8988T (cell line): ENCODE measurements at places on chromosomes 16 and 17.

DNA sequence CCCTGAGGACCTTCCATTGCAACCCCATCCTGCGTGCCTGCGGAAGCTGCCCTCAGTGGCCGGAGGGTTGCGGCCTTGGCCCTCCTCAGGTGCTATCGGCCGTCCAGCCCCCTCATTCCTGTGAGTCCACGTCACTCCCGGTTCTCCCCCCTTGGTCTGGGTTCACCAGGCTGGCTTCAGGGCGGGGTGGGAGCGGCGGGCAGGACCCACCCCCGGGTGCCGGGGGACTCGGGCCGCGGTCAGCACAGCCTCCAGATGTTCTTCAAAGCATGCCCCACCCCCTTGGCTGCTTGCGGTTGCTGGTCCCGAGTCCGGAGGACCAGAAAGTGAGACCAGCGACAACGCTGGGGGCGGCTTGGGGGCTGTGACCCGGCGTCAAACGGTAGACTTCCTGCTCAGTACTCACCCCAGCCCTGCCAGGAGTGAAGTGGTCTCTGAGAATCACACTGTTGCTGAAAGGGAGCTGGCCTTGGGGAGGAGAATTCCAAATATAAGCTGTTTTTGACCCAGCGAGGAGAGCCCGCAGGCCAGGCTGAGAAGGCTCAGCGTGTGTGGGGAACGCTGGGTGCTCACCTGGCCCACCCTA lies 4.5 kb downstream of the ZNF469 start:
- DNase-seq = no peak

- DNase-seq = no peak
Observed at GRCh38 chr16:30829130-30830071, 42.4 kb upstream of the ZNF629 start.

GRCh38 chr16:85557083-85557970 lies 55.8 kb upstream of the GSE1 start:
- peak; percentile 89 for DNase-seq

DNA sequence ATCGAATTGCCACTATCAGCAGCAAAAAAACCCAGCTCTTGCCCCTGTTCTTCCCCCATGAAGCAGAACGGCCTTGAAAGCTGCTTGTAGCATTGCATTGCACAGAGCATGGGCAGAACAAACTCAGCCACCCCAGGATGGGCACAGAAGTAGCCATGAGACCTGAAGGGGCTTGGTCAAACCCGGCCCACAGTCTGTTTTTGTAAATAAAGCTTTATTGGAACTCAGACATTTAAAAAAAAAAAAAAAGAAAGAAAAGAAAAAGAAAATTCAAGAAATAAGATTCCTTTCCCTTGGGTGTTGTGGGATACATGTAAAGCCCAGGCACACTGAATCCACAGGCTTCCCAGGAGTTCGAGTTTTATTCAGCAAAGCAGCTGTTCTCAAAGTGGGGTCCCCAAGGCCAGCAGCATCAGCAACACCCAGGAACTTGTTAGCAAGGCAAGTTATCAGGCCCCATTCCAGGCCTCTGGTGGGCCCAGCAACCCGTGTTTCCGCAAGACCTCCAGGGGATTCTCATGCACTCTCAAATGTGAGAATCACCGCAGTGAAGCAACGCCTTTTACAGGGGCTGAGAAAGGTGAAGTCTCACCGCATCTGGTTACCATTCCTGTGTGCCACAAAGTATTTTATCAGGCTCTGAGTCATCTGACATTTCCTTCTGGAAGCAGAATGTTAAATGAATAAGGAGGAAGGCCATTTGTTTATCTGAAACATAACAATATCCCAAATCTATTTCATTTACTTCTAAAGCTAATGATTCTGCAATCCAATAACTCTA lies 108.2 kb downstream of the SLC39A11 start:
- no peak for DNase-seq

DNA sequence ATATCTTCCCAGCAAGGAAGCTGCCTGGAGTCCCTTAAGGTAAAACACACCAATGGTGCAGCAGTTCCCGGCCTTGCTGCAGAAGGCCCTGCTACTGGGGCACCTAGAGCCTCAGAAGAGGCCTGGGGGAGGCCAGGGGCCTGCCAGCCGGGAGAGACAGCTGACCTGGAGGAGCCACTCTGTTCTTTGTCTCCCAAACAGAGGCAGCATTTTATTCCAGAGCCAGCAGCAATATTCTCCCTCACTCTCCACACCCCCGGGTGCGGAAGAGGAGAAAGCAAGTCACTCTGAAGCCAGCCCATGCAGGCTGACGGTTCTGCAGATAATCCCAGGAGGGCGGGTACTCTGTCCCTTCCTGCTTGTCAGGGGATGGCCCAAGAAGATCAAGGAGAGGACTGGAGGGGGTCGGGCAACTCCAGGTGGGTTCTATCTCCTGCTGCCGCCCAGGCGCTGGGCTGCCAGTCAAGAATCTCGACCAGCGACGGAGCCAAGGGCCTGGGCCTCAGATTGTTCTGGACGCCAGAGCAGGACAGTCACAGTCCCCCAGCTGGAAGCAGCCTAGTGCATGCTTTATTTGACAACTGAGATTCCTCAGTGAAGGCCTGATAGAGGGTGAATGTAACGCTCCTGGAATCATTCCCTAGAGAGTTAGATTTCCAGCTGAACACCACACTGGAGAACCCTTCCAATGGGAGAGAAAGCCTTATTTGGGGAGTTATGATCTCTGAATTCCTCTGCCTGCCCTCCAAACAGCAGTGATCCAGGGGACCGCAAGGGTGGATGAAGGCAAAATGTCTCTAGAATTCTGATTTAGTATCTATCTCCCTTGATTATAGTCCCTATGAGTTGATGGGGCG lies 1.1 kb upstream of the KIFC3 start:
- peak; percentile 59 for DNase-seq

GRCh38 chr17:32307658-32308057 lies 34.3 kb downstream of the C17orf75 start:
- no peak for DNase-seq

DNA sequence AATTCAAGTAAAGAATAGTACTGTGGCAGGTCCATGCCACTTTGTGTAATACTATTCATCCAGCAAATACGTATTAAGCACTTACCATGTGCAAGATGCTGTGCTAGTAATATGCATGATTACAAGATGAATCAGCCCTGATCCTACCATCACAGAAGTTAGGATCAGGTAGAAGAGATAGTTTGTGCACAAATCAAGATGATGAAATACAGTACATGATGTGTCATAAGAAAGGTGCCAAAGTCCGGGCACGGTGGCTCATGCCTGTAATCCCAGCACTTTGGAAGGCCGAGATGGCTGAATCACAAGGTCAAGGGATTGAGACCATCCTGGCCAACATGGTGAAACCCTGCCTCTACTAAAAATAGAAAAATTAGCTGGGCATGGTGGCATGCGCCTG lies 10.9 kb downstream of the COG4 start:
- DNase-seq = no peak

GRCh38 chr17:1905190-1905913 lies 75.5 kb downstream of the RPA1 start:
- DNase-seq = no peak

- DNase-seq = no peak
Observed at GRCh38 chr16:81484908-81485624, 40.5 kb downstream of the CMIP start.

DNA sequence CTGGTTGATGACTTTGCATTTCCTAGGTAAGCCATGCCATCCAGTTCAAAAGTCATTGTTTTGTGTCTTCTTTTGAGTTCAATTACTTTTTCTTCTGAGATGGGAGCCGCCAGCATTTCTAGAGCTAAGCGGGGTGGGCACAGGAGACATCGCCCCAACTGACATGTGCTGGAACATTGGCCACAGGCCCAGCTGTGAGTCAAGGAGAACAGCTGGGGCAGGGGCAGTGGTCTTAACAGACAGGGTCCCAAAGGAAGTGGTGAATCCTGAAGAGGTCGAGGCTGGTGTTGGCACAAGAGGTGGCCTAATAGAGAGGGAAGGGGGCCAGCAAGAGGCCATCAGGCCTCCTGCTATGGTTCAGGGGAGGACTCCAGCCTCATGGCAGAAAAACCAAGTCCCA lies 17.1 kb downstream of the RAB11FIP4 start:
- DNase-seq = no peak

GRCh38 chr16:2905241-2905987 lies 6.3 kb upstream of the FLYWCH1 start:
- peak; percentile 75 for DNase-seq

DNA sequence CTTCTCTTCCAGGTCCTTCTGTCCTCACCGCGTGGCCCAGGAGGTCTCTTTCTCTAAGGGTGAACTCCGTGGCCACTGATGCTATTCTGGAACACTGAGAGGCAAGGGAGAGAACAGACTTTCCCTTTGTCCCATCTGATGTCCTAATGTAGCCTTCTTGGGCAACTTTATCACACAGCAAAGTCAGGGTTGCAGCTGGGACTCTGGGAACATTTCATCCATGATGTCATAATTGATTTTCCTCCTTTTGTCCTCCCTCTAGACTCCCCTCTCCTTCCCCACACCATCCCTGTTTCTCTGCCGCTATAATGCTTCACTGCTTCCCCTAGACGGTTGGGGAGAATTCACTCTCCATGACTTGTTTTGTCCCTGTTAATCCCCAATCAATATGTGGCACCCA lies 201.0 kb downstream of the SHISA9 start:
- no peak for DNase-seq

DNA sequence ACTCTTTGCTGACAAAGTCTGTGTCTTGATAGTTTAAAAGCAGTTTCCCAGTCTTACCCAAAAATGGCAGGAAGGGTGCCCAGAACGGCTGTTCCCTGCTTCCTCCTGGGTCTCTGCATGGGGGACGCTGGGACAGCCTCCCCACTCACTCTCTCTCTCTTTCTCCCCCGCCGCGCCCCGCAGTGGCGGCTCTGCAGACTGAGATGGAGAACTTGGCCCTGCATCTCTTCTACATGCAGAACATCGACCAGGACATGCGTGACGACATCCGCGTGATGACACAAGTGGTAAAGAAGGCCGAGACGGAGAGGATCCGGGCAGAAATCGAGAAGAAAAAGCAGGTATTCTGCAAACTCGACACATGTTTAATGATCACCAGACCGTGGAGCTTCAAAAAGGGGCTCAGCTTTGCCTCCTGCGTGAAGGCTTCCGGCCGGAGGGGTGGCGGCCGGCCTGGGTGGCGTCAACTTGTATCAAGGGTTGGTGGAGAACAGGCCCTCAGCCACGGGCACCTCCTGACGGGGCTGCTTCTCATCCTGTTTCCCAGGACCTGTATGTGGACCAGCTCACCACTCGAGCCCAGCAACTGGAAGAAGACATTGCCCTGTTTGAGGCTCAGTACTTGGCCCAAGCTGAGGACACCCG lies 22.0 kb downstream of the CCDC40 start:
- DNase-seq = no peak

DNA sequence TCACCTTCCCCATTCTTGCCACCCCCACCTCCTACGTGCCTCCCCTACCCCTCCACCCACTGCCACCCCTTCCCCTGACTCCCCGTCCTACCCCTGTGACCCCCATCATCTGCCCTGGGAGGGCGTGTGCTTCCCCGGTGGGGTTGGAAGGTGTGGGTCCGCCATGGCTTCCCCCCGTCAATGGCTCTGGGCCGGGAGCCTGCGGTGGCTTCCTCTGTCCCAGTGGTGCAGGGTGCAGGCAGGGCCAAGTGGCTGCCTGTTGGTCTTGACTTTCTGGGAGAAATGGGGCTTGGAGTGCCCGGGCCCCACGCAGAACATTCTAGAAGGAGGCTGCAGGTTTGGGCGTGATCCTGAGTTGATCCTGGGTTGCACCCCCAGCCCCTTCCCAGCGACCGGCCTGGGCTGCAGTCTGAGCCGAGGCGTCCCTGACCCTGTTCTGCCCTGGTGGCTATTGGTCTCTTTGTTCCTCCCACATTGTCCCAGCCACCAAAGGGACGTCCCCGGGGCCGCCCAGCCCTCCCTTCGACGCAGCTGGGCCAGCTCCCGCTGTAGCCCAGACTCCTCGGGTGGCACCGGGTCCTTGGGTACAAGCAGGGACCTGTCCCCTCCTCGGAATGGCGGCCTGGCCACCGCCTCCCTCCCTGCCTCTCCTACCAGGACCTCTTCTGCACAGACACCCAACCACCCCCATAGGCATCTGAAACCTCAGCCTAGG lies 25.7 kb downstream of the GSE1 start:
- DNase-seq = no peak

- DNase-seq = no peak
Observed at GRCh38 chr17:67656494-67657203, 61.1 kb upstream of the NOL11 start.

- no peak for DNase-seq
Observed at GRCh38 chr17:39014795-39015545, 47.8 kb upstream of the FBXO47 start.

GRCh38 chr17:79798299-79799173 lies 1.7 kb upstream of the CBX8 start:
- DNase-seq = no peak

- no peak for DNase-seq
Observed at GRCh38 chr17:61456061-61456681, 3.9 kb downstream of the TBX4 start.

DNA sequence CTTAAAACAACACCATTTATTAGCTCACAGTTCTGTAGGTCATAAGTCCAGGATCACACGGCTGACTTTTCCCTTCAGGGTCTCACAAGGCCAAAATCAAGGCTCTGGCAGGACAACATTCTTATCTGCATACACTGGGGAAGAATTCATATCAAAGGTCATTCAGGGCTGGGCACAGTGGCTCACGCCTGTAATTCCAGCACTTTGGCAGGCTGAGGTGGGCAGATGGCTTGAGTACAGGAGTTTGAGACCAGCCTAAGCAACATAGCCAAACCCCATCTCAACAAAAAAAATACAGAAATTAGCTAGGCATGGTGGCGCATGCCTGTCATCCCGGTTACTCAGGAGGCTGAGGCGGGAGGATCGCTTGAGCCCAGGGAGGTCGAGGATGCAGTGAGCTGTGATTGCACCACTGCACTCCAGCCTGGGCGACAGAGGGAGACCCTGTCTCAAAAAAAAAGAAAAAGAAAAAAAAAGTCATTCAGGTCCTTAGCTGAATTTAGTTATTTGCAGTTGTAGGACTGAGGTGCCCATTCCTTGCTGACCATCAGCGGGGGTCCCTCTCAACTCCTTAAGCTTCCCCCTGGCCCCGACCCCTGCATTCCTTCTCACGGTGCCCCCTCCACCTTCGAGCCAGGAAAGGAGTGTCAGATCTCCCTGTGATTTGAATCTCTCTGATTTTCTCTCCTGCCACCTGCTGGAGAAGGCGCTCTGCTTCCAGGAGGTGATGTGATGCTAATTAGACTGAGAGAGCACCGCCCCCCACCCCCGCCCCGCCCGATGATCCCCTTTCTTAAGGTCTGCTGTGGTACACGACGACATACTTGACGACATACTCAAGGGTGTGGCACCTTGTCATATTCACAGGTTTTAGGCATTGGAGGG lies 91.8 kb upstream of the CLEC18A start:
- peak; percentile 50 for DNase-seq

GRCh38 chr16:2178321-2179106 lies 17.9 kb downstream of the CASKIN1 start:
- peak; percentile 58 for DNase-seq
